ENCODE measurements at places on chromosomes 11 and 22.

- peak; percentile 98 for DNase-seq
These were observed at the start of gene AIP for GRCh38 chr11:67482827-67483798. TSS of gene AIP (plus strand) at chr11:67483026. CDS start at chr11:67483159, 133 bp downstream.

DNA sequence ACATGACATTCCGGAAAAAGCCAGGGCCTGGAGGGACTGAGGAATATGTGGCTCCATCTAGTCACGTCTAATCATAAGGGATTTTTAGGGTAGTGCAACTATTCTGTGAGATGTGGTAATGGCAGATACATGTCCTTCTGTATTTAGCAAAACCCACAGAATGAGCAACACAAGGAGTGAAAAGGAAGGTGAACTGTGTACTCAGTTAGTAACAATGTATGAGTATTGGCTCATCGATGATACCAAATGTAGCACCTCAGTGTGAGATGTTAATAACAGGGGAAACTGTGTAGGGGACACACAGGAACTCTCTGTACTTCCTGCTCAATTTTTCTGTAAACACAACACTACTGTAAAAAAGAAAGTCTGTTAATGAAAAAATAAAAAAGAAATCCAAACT, 42.0 kb upstream of the CARS1 start:
- no peak for DNase-seq

DNA sequence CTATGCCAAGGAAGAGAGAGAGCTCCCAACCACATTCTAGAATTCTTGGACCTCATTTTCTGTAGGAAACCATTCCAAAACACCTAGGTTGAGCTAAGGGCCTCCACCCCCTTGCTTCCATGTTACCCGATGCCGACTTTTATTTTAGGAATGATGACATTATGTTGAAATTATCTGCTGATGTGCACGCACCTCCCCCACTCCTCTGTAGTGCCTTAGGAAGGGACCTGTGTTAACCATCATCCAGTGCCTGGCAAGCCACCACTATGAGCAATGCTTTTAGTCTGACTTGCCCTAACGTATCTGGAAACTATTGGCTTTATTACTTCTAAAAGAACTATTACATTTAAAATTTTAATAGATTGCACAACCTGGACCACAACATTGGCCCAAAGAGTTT, 42.1 kb downstream of the NCAPD3 start:
- DNase-seq: peak; percentile 67

GRCh38 chr11:77502346-77502905, 28.5 kb upstream of the PAK1 start:
- peak; percentile 42 for DNase-seq

DNA sequence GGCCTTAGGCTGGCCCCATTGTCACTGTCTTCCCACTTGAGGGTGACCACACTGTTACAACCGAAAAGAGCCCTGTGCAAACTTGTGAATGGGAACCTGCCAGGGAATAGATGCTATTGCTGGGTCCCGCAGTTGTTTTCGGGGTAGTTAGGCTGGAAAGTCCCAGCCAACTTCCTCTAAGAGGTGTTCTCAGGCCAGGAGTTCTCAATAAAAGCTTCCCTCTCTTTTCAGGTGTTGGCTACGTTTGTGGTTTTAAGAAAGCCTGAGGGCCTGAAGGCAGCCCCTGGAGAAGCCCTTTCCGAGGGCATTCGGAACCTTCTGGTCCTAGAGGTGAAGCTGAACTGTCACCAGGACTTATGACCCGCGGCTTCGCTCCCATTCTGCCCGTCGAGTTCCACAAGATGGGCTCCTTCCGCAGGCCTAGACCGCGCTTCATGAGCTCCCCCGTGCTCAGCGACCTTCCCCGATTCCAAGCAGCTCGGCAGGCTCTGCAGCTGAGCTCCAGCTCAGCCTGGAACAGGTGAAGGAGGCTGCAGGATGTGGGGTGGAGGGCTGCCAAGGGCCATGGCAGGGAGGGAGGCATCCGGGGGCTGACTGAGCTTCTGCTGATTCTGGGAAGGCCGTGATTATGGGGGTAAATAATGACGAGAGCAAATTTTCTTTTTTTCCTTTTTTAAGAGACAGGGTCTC, 104.8 kb downstream of the PRR5L start:
- no peak for DNase-seq

DNA sequence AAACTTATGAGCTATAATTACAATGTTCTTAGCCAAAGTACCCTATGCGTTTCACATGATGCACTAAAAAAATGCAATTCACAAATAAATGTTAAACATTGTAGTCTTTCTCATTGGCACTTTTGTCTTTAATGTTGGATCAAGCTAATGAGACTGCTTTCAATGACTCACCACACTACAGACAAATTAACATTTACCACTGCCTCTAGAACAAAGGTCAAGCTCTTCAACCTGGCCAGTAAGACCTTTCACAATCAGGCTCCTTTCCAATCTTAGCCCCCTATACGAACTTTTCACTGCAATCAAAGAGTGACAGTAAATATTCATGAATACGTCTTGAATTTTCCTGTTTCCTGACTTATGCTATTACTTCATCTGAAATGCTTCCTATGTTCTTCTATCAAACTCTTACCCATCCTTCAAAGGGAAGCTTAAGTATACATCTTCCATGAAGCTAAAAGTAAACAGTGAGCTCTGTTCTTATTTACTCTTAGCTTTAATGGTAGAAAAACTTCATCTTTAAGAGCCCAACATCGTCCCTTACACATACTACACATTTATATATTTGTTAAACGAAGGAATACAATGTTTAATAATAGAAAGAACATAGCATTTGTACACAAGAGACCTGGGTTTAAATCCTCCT, 326.6 kb upstream of the PITPNB start:
- DNase-seq: no peak

GRCh38 chr11:130300567-130300966, 14.2 kb downstream of the ZBTB44 start:
- no peak for DNase-seq

- no peak for DNase-seq
These were observed 81.9 kb upstream of the CRTAM start for GRCh38 chr11:122756417-122756816.

GRCh38 chr11:75028724-75029123, 40.0 kb downstream of the NEU3 start:
- no peak for DNase-seq

GRCh38 chr11:70729949-70730348, 331.6 kb downstream of the CTTN start:
- no peak for DNase-seq

- no peak for DNase-seq
These were observed 417.8 kb downstream of the MIAT start for GRCh38 chr22:27075028-27075678.

DNA sequence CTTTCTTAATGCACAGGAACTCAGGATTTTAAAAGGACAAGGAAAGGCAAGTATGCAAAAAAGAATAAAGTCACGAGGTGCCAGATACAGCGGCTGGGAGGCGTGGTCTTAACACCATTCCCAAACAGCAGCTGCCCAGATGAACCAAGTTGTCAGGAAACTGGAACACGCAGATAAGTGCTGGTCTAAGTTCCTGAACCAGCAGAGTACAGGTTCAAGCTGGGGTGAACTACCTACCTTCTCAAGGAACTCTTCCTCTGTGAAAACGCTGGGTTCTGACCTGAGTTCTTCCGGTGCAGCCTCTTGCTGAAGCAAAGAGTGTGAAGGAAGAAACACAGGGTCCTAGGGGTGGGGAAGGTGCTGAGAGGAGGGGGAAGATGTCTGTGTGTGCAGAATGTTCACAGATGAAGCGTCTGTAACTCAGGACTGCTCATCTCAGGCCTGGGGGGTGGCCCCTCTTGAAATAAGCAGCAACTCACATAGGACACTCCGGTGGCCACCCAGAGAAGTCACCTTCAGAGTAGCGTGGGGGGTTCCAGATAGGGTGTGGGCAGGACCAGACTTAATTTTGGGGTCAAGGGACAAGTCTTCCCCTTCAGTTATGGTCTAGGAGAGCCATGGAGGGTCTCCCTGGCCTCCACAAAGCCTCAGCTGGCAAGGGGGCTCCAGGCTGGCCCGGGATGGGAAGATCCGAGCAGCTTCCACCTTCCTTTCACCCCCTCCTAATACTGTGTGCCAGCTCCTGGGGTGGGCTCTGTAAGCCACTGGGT, 3.2 kb downstream of the TPST2 start:
- DNase-seq: no peak

DNA sequence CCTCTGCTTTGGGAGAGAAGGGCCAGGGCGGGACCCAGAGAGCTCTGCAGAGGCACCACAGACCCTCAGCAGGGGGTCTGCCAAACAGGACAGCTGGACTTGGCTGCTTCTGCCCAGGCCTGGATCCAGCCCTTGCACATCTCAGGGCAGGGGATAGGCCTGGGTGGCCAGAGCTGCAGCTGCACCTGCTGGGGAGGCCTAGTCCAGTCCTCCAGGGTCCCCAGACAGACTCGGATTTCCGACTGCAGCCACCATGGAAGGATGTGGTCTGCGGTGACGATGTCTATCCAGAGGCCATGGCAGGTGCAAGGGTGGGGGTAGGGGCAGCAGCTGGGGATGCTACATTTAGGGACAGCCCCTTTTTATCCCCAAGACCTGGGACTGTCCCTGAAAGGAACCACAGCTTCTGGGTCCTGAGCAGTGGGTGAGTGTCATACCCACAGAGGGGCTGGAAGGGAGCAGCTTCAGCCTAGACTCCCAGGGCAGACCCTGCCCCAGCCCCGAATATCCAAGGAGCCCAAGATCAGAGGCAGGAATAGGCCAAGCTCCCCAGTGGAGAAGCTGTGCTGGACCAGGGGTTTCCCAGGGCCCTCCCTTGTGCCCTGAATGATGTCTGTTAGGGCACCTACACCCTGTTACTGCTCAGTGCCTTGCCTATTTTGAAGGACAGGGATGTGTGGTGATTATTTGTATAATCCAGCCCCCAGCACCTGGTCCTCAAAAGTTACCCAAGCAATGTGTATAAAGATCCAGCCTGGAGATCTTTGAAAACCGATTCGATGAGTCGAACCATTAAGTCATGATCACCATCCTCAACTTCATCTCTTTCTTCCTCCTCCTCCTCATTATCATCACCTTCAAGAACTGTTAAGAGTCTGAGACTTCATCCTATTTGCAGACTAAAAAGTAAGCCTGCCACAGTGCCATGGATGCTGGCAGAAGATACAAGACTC, 2.5 kb upstream of the IGLL5 start:
- DNase-seq: no peak

GRCh38 chr22:50314455-50315288, 7.2 kb upstream of the PLXNB2 start:
- no peak for DNase-seq

- no peak for DNase-seq
These were observed 77.5 kb upstream of the SEPTIN5 start for GRCh38 chr22:19636696-19637407.

DNA sequence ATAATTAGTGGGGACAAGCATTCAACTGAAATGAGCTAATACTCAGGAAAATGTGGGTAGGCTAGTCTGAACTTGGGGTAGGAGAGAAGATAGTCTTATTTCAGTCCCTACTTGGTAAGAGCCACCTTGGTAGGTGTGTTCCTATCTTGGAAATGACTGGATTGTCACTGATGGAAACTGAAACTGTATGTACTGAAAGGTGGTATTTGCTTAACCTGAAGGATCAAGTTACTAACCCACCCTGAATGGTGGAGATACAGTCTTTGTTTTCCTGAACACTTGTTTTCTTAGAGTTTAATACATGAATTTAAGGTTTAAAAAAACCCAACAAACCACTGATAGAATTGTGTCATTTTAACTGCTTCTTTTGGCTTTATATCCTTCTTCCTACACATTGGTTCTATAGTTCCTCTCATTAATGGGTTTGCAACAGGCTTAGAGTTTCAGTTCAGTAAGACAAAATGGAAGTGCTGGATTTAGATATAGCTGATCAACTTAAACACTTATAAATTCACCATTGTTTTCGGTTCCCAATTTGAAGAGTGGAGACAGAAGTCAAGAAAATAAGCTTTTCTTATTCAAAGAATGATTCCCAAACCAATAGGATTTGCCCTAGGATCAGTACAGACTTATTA, 4.2 kb downstream of the FAR1 start:
- DNase-seq: no peak

DNA sequence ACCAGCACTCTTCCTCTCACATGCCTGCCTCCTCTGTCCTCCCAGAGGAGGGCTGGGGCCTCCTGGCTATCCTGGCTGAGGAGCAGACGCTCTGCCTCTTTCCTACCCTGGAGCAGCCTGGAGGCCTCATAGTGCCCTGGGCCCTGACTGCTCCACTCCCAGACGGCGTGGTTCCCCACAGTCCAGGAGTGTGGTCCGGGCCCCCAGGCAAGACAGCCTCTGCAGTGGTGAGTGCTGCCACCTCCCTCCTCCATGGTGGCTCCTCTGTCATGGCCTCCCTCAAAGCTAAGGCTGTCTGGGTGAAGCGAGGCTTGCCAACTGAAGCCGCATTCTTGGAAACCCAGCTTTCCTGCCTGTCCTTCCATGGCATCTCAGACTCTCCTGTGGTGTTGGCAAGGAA, 19.8 kb downstream of the GAB4 start:
- DNase-seq: no peak

DNA sequence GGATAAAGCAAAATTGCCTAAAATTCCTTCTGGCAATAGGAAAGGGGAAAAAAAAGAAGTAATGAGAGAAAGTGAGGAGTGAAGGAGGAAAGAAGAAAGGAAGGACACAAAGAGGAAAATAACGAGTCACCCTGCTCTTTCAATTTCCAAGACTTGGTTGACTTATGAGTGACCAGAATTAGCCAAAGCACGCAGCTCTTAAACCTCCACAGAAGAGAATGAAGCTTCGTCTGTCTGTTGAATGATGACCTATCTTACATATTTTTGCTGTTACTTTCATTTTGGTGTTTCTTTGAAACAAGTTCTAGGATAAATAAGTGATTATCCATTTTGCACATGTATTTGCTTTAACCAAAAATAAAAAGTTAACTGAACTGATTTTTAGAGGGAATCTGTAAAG, 728 bp downstream of the MMP27 start:
- DNase-seq: peak; percentile 19

DNA sequence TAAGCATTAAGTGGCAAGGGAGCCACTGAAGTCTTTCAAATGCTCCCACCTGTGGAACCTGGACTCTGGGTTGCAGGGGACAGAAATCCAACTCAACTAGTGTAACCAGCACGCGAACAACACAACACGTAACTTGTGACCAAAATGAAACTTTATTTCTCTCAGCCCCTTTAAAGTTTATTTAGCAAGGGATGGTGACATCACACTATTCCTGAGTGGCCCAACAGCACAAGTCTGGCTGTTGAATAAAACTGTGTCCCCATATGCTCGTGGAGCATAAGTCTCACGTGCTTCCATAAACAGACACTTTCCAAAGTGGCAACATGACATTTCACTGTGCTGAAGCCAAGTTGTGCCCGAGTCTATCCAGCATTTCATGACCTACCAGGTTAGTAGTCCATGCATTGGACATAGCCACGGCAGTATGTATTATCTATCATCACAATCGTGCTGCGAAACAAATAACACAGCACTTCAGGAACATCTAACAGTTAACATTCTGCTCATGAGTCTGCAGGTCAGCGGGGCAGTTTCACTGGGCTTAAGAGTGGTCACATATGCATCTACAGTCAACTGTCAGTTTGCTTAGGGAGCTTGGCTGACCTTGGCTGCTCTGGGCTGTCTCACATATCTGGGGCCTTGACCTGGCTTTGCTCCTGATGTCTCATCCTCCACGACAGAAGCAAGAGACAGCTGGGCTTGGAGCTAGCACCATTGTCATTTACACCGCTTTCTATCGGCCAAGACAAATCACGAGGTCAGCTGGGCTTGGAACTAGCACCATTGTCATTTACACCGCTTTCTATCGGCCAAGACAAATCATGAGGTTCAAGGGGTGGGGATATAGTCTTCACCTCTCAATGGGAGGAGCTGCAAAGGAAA, 35.0 kb upstream of the LMO2 start:
- no peak for DNase-seq

- DNase-seq: no peak
These were observed 13.0 kb downstream of the RTN4RL2 start for GRCh38 chr11:57473285-57473841.

GRCh38 chr11:12179019-12179418, 68.6 kb downstream of the MICAL2 start:
- DNase-seq: no peak
